ENCODE measurements at places on chromosomes 13 and 19.

DNA sequence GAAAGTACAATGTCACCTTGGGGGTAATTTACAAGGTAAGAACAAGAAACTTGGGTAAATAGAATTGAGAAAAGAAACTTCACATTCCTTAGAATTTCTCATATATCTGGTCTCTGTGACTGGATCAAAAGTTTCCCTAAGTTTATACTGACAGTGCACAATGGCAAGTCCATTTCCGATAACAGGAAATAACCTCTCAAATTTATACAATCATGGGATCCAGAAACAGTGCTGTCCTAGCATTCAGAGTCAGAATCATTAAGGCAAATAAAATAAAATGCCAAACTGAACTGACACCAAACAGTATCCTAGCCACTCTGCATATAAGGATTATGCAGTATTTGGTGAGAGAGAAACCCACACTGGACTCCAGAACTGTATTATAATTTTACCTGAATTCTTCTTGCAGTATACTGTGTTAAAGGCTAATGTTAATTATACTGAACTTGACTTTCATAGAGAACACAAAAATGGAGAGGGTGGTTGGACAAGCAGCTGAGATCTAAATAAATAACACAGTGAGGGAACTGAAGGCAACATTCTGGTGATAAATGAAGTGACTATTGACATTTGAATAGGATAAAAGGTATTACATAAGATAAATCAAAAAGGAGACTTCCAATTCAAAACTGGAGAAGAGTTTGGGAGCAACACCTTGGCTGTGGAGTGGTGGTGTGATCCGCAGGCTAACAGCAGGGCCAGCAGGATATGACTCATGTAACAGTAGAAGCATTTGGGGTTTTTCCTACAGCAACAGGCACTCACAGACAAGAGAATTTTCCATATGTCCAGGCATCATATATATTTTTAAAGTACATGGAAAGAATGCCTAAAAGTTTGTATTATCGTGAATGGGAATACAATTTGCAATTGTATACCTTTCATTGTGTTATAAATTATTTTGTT is 932.5 kb upstream of the MIR17HG start:
- no peak for DNase-seq

GRCh38 chr19:23281663-23282276 is 31.6 kb upstream of the ZNF724 start:
- DNase-seq, result no peak

DNA sequence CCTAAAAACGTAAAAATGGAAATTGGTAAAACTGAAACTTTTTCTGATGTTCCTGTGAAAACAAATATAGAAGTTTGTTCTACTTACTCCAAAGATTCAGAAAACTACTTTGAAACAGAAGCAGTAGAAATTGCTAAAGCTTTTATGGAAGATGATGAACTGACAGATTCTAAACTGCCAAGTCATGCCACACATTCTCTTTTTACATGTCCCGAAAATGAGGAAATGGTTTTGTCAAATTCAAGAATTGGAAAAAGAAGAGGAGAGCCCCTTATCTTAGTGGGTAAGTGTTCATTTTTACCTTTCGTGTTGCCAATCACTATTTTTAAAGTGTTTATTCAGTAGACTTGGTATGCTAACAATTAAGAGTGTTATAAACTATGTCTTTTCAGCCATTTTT is 25.6 kb downstream of the BRCA2 start:
- no peak for DNase-seq

- no peak for DNase-seq
These were observed 8.4 kb downstream of the ZNF234 start for GRCh38 chr19:44149776-44150175.

DNA sequence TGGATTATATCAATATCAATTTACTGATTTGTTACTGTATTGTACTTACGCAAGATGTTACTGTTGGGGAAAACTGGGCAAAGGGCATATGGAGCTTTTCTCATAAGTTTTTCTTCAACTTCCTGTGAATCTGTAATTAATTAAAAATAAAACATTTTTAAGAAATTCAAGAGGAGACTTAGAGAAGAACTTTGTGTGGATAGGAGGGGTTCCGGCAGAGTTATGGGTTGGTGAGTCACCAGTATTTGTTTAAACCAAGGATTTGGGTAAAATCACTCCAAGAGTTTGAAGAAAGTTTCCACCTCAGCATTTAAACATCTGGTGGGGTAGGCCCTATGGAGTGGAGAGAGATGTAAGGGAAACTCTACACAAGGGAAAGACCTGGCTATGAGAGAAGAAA is 379.6 kb downstream of the TSHZ3 start:
- no peak for DNase-seq

- no peak for DNase-seq
These were observed 1.2 kb downstream of the FRY start for GRCh38 chr13:32032759-32033158.

GRCh38 chr13:74187564-74187963 is 53.4 kb upstream of the KLF12 start:
- no peak for DNase-seq

DNA sequence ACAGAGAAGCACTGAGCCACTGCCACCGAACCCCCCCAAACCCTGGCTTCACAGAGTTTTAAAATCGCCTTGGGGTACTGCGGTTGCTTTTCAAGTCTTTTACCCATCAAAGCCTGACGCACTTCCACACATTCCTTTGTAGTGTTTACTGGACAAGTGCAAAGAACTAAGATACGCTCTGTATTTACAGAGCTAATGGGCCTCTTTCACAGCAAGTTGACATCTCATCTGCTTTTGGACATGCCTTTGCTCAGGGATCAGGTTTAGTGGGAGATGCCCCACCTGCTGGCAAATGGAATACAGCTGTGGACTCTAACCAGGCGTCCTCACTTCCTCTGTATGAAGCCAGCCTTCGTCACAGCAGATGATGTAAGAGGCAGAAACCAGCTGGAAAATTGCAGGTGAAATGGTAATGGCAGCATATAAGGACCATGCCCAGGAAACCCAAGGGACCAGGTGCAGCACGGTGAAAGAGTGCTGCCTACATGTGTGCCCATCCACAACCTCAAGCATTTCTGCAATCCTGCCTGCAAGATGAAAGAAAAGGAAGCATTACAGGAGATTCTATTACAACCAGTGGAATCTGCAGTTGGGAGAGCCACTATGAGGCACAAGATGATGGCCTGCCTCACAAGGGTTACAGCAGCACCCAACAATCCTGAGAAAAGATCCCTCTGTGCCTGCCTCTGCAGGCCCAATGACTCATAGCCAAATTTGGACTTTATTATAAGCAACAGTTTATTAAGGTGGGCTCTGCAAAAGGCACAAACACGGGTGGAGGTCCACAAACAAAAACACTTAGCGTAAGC is 34.7 kb downstream of the BRD4 start:
- no peak for DNase-seq

GRCh38 chr13:106098778-106099177 is 436.7 kb downstream of the EFNB2 start:
- no peak for DNase-seq

- DNase-seq, result no peak
These were observed 17.1 kb downstream of the ELAVL1 start for GRCh38 chr19:7988307-7988706.

- no peak for DNase-seq
These were observed 252.8 kb downstream of the B3GLCT start for GRCh38 chr13:31452525-31452924.

GRCh38 chr13:39781381-39781780 is 125.9 kb downstream of the COG6 start:
- DNase-seq, result no peak

DNA sequence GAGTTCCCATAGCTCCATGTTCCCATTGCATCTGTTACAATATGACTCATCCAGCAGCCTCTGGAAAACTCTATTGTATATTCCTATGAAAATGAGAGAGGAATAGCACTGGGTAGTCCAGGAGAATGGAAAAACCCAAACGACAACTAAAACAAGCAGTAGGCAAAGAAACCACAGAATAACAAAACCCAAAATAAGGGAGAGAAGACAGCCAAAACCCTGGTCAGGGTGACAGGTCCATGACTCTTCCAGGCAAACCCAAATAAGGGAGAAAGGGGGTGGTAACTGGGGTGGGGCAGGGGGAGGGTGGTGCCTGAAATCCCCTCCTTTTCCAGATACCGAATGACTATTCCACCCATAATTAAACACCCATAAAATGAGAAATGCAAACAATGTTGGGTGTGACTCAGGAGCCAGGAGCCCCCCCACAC is 4.0 kb upstream of the ZNF8 start:
- no peak for DNase-seq

DNA sequence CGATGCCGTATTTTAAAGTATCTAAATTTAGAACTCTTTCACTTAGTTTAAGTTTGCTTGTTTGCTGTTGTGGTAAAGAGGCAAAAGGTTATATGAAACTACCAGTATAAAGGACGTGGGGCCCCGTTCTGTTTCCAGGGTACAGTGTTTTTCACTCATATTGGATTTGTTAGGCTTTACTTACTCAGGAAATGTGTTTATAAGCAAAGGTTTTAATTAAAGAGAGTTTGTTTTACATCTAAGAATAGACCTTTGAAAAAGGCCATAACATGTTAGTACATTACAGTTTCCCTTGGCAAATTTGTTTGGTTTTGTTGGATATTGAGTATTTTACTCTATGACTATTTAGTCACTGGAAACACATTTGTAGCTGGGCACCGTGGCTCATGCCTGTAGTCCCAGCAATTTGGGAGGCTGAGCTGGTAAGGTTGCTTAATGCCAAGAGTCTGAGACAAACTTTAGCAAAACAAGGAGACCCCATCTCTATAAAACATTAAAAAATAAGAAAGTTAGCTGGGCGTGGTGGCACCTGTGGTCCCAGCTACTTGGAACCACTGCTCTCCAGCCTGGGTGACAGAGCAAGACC is 7.1 kb downstream of the DGKH start:
- no peak for DNase-seq

DNA sequence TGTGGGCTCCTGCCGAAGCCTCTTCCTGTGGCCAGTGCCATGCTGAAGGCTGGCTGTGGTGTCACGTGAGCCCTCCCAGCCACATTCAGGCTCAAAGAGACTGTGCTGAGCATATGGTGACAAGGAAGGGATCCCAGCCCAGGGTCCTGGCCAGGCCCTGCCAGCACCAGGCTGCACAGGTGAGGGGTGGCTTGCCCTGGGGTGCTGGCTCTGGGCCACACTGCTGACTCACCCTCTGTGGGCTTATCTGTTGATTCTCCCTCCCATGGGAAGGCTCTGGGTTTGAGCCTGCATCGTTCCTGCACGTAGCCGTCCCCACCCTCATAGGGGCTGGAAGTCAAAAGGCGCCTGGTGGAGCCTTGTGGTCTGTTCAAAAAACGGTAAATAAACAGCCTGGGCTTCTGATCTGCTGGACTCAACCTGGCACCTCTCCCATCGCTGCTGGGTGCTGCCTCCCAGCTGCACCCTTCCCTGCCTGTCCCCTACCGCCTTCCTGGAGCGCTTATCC is 31.1 kb downstream of the DNM2 start:
- DNase-seq, result no peak

- peak; percentile 62 for DNase-seq
These were observed 10.6 kb downstream of the REXO1 start for GRCh38 chr19:1837625-1838105.

DNA sequence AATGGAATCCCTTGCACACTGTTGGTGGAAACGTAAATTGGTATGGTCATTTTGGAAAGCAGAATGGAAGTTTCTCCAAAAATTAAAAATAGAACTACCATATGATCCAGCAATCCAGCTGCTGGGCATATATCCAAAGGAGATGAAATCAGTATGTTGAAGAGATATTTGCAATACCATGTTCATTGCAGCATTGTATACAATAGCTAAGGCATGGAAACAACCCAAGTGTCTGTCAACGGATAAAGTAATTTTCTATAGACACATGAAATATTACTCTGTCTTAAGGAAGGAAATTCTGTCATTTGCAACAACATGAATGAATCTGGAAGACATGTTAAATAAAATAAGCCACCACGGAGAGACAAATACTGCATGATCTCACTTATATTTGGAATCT is 124.7 kb downstream of the GPC5 start:
- DNase-seq, result no peak

- no peak for DNase-seq
These were observed 2.4 kb upstream of the SSBP4 start for GRCh38 chr19:18416778-18417249.

- DNase-seq, result no peak
These were observed 1568.4 kb downstream of the SLITRK5 start for GRCh38 chr13:89239361-89240127.

GRCh38 chr19:3890591-3890990 is 10.1 kb downstream of the ATCAY start:
- DNase-seq, result no peak

DNA sequence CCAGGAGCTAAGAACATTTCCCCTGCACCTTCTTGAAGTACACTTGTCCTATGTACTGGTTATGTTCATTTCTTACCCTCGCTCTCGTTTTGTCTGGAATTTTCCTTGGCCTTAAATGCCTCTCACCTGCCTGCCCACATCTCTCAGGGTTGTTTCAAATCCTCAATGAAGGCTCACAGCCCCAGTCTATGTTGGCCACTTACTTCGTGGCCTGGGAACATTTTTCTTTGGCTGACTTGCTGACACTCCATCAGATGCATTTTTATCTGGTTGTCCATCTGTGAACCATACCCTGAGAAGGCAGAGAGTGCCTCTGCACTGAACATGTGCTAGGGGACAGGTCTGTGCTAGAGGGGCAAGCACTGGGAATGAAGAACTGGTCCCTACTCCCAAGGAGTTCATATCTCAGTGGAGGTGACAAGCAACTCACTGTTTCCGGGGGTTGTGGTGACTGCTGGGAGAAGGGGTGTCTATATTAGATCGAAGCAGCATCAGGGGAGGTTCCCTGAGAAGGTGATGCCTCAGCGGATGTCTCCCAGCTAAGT is 53.6 kb downstream of the USPL1 start:
- DNase-seq, result no peak

- peak; percentile 66 for DNase-seq
These were observed 3.8 kb downstream of the PDE4A start for GRCh38 chr19:10424011-10424637.

- DNase-seq, result no peak
These were observed 38.6 kb downstream of the INSR start for GRCh38 chr19:7255631-7256030.

GRCh38 chr19:55314396-55314795 is 10.7 kb downstream of the TMEM150B start:
- no peak for DNase-seq

DNA sequence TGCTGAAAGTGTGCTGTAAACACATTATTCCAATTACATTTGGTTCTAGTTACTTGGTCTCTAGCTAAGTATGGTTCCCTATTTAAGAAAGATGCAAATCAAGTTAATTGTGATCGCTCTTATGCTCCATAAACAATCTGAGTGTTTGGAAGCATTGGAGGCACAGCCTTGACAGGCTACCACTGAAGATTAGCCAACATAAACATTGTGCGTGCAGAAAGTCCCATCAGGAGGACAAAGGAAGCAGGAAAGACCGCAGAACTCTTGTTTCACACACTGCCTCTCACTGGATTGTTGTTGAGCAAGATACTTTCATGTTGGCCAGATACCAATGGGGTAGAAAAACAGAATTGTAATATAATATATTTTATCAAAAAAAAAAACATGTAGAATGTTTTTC is 814.4 kb downstream of the EFNB2 start:
- DNase-seq, result no peak

DNA sequence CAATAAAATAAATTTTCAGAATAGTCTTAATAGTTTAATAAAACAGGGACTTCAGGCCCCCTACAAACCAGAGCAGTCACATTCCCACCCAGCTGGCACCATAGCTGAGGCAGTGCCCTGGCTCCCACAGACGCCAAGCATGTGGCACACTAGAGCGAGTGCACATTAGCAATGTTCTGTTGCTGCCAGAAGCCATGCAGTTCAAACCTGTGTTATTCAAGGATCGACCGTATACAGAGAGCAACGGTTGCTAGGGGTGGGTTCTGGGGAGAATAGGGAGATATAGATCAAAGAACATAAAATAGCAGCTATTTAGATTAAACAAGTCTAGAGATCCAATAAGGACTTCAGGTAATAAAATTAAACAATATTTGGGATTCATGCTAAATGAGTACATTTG is 419.3 kb upstream of the KLHL1 start:
- no peak for DNase-seq
